ENCODE measurements at places on chromosomes 7 and 10.
A peak's percentile ranks its signal among the peaks of the same experiment; 100 is the strongest.

- DNase-seq: no peak
Measured at GRCh38 chr10:49379596-49380410, 16.1 kb downstream of the DRGX start.

GRCh38 chr7:150897502-150898474 lies 45.5 kb downstream of the AOC1 start:
- no peak for DNase-seq

DNA sequence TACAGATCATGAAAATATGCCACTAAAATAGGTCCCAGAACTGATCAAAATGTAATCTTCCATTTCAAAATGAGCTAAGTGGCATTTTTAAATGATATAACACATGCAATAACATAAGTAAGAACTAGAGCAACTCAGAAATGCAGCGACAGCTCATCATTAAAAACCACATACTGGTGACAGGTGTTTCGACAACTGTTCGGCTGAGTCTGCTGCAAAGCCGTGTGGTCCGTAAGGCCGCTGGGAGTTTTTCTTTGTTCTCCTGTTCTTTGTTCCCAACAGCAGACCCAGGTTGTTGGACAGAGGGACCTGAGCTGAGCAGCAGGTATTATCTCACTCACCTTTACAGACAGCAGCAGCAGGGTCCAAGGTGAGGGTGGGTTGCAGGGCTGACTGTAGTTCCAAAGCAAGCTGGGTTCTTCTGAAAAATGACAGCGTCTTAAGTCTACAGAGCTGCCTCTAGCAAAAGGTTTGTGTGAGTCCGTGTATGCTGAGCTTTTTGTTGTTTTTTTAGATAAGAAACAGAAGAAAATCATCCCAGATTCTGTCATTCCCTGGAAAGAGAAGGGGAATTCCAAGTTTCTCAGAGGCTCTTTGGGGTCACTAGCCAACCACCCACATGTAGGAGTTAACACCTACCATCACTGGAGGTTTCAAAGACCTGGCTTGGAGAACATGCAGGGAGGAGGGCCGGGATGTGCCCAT lies 45.4 kb upstream of the MACROH2A2 start:
- DNase-seq: no peak

GRCh38 chr7:144048648-144049047 lies at the start of gene OR2A5:
OR2A5 (plus strand) TSS chr7:144048948; CDS start chr7:144050402, 1,454 bp downstream.
- no peak for DNase-seq

GRCh38 chr10:58824396-58824795 lies 311.7 kb downstream of the BICC1 start:
- no peak for DNase-seq

DNA sequence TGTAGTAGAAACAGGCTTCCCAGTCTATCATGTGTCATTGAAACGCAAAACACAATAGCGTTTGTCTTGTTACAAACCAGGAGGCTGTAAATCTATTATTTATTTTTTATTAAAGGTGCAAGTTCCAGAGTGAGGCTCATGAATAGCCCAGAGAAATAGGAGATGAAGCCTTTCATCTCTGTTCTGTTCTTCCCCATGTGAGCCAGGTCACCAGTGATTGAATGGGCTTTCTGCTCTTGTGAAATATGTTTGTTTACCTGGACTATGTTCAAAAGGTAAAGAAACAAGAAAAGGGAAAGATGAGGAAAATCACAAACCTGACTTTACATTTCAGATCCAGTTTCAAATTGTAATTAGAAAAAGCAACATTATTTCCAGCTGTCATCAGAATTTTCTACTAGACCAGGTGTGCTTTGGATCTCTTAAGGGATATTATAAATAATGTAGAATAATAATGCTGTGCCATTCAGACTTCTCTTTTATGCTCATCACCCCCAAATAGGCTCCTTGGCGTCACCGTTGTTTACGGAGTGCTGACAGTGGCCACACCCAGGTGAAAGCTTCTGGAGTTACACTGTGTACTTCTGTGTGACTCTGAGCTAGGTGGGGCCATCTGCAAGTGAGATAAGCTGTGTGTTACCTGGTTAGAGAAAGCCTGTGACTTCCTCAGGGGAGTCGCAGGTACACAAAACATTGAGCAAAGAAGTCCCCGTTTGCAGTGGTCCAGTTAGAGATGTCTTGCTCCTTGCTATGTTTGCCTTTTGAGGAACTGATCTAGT lies 274.9 kb downstream of the SDK1 start:
- no peak for DNase-seq

DNA sequence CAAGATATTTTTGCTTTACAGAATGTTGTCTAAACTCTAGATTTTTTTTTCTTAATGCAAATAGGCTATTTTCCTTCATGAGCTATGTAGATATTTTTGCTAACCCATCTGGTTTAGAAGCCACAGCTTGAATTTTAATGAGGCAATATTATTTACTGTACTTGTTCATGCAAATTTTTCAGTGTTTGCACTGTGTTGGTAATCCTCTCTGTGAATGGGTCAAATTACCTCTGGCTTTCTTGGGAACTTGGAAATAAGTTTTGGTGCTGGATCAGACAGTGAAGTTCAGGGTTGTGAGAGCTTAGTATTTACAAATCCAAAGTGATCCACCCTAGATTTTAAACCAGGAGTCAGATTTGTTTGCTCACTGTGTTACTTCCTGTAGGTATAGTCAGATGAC lies 686.9 kb downstream of the NXPH1 start:
- DNase-seq: no peak

GRCh38 chr10:4201866-4202825 lies 417.1 kb upstream of the KLF6 start:
- no peak for DNase-seq

DNA sequence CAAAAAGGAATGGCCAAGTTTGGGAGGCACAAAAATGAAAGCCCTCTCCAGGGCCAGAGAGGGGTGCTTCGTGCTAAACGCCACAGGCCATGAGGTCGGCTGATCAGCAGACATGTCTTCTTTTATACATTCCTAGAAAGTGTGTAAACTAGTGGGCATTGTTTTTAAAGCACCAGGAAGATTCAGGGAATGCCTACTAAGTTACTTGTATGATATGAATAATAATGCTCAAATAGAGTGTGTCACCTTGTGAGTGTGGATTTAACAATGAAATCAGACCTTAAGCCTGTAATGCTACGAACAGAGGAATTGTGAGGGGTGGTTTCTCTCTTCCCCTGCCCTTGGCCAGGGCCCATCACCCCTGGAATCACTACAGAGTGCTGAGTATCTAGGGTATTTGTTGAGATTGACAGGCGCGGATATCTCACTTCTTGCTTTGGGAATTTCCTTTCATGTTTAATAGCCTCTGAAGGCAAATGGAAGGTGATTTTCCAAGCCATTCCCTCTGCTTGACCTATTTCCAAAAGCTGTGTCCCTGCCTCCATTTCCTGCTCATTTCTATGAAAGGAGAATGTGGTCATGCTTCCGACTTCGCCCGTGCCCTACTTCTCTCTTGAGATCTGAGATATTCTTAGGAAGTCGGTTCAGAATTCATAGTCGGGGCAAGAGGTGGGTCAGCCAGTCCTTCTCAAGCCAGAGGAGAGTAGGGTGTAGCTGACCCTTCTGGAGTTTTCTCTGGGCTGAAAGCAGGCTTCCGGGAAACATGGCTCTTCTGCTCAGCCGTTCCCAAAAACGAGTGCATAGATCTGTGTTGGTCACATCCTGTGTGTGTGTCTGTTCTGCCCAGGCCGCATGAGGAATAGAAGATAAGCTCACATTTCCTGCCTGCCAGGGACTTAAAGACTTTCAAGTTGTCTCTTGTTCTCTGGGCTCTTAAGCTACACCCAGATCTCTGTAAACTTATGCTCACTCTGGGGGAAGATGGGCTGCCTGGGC lies 167.8 kb upstream of the ITGB1 start:
- DNase-seq: no peak

DNA sequence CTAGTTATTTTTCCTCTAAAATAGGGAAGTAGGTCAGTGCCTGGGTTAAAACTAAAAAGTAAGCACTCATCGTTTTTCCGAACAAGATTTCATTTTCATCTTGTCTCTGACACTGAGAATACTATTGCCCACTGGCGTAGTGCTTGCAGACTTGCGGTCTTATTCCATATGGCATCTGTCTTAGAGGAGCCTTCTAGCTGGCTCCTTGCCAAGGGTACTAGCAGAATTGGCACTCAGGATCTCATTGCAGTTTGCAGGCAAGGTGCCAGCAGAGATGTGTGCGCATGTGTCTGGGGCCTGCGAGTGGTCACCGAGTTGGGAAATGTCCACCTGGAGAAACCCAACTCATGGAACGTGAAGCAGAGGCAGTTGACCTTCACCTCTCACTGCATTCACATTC lies 143.4 kb downstream of the CELF2 start:
- no peak for DNase-seq

GRCh38 chr10:133318494-133319127 lies 9.9 kb downstream of the ZNF511 start:
- peak; percentile 39 for DNase-seq

DNA sequence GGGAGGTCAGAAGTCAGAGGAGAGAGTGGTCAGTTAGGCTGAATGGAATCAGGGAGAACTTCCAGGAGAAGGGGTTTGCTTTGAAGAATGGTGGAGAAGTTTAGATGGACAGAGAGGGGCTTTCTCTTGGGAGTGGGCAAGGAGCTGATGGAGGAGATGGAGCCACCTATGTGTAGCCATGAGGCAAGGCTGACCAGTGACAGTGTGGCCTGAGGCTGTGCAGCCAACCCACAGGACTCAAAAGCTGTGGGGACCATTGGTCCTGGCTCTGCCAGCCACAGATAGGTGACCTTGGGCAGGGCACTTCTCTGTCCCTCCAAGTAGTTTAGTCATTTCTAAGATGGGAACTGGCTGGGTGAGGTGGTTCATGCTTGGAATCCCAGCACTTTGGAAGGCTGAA lies 18.7 kb downstream of the NEURL1 start:
- no peak for DNase-seq

GRCh38 chr10:122373721-122374120 lies 787 bp upstream of the PLEKHA1 start:
- DNase-seq: no peak

- no peak for DNase-seq
Measured at GRCh38 chr10:95537542-95537927, 23.6 kb downstream of the SORBS1 start.

GRCh38 chr7:116582164-116582732 lies 57.4 kb downstream of the CAV1 start:
- no peak for DNase-seq

- DNase-seq: no peak
Measured at GRCh38 chr7:2515424-2516193, 4.0 kb upstream of the LFNG start.

DNA sequence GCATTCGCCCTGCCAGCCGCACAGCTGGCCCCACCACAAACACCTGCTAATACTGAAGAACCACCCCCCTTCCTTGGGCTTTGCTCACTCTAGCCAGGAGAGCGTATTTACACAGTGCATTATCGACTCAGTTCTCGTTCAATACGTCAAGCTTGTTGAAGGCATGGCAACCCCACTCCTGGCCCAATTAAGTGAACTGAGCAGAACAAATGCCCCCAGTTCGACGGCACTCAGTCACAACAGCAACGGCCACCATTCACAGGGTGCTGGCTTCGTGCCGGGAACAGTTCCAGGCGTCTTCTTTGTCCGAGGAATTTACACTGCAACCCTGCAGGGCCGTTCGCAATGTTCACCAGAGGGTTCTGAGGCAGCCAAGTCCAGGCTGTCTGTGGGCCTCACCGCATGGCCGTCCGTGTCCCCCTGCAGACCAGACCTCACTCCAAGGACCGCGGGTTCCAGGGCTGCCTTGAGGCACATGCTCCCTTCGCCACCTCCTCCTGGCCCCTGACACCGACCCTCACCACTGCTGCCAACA lies 175.3 kb downstream of the DIP2C start:
- DNase-seq: no peak

- DNase-seq: no peak
Measured at GRCh38 chr10:47337310-47337709, 10.9 kb upstream of the RBP3 start.

GRCh38 chr7:77710861-77711260 lies 14.6 kb downstream of the RSBN1L start:
- DNase-seq: no peak

DNA sequence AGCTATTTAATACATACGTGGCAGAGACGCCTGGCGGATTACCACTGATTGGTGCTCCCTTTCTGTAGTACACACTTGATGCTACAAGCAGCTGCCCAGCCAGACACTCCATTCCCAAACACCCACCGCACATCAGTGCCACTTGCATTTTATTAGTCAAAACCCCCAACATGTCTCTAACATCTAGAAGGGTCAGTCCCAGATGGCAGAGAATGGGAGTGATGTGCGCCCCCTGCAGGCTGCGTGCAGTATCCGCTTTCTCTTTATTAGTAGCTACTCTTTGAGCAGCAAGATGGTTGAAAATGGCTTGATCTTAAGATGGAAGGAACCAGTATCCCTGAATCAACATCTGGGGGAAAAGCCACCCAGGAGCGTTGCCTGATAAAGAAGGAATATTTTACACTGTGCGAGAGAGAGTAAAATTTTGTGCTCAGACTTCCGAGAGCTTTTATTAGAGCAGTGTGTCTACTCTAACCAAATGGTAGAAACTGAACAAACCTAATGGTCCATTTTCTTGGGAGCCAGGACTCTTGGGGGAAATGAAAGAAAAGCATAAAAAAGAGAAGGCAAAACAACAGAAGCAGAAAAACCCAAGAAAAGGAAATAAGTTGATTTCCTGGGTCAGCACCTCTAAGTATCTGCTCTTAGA lies 78.3 kb downstream of the ST8SIA6 start:
- no peak for DNase-seq

DNA sequence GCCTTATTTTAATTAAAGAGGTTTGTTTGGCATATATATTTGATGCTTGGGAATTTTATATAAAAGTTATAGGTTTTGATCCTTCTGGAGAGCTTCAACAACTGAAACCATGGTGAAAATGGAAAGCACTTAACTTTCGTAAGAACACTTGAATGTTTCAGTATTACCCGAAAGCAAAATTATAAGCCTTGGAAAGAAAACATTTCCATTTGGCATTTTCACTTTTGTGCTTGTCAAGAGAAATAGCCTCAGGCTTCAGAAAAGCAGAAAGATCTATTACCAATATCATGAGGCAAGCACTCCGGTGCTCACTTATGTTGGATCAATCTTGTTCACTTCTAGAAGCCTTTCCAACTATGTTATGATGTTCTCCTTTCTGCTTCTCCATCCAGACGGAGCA lies 256.0 kb downstream of the TRIL start:
- no peak for DNase-seq

GRCh38 chr7:19560111-19560883 lies 148.5 kb downstream of the POLR1F start:
- no peak for DNase-seq

- no peak for DNase-seq
Measured at GRCh38 chr7:18638594-18639452, 143.3 kb downstream of the HDAC9 start.

- DNase-seq: no peak
Measured at GRCh38 chr10:50544857-50545429, 78.8 kb downstream of the SGMS1 start.

GRCh38 chr7:135247746-135248471 lies 14.3 kb downstream of the STRA8 start:
- DNase-seq: no peak

GRCh38 chr7:26704036-26704435 lies 160.4 kb downstream of the SKAP2 start:
- no peak for DNase-seq

DNA sequence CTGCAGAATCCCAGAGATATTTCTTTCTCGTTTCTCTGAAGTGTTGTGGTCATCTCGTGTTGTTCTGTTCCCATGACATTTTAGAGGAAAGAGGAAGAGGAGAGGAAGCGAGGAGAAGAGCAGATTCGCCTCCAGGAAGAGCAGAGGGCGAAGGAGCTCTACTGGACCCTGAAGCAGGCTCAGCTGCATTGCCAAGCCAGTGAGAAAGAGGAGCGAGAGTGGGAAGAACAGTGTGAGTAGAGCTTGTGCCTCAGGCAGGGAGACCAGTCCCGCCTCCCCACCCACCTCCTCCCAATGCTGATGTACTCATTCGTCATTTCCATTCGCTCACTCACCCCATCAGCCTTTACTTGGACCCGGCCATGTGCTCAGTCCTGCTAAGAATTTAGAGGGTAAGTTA lies 50.8 kb downstream of the SH2D4B start:
- DNase-seq: no peak
